ENCODE measurements at places on chromosomes 13 and 19.
A peak's percentile ranks its signal among the peaks of the same experiment; 100 is the strongest.

- DNase-seq, result no peak
Observed at GRCh38 chr19:45920458-45920857, 5.9 kb upstream of the NANOS2 start.

DNA sequence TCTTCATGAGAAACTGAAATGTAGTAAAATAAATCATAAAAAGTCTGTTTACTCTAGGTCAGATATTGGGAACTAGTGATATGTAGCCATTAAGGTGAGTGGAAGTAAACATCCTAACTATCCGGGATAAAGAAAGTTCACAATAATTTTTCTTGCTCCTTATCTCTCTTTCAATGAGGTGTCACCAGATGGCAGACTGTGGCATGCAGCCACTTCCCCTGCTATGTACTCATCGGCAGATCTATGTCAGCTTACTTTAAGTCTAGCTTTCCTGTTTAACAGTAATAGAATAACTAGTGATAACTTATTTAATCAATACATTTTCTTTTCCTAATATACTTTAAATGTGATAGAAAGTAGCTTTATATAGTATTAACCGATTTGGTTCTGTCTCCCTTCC lies 181.9 kb downstream of the NDFIP2 start:
- no peak for DNase-seq

GRCh38 chr19:3516675-3517207 lies 10.6 kb downstream of the FZR1 start:
- no peak for DNase-seq

DNA sequence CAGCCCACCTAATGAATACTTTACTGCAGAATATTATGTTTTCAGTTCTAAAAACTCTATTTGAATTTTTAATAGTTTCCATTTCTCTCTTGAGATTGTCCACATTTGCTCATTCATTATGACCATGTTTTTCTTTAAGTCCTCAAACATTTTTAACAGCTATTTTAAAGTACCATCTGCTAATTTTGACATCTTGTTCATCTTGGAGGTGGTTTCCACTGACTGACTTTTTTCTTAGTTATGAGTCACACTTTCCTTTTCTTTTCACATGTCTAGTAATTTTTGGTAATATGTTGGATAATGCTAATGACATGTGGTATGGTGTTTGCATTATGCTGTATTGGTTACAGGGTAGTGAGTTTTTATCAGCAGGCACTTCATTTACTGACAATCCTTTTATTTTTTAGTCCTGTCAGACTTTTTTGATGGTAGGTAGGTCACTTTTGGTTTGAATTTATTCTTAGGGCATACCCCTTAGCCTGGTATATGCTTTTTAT lies 15.4 kb upstream of the ESD start:
- DNase-seq, result no peak

DNA sequence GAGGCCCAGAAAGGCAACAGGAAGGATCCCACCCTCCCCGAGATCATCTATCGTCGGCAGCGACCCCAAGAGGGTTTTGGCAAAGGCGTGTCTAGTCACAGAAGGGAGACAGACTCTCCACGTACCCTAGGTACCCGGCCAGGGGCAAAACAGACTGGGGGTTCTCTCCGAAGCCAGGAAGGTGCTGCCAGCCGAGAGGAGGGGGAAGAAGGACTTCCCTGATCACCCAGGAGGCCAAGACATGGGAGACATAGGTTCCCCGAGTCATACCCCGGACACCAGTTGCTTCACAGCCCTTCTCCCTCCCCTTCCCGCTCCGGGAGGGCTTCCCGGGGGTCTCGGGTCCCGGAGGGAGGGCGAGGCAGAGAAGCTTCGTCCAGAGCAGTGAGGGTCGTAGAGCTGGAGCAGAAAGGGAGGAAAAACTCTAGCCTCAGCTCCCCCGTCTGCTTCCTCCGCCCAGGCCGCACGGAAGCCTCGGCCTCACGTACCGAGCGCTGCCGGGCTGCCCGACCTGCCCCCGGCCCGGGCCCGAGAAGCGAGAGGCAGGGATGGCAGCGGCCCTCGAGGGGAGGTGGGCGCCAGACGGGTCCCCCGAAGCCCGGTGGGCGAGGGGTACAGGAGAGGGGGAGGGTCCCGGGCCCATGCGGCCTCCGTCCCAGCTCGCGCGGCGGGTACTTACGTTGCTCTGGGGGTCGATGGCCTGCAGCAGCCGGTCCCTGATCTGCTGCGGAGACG lies 644 bp downstream of the MED26 start:
- peak; percentile 38 for DNase-seq

GRCh38 chr19:49830766-49831165 lies 12.7 kb downstream of the MED25 start:
- no peak for DNase-seq

DNA sequence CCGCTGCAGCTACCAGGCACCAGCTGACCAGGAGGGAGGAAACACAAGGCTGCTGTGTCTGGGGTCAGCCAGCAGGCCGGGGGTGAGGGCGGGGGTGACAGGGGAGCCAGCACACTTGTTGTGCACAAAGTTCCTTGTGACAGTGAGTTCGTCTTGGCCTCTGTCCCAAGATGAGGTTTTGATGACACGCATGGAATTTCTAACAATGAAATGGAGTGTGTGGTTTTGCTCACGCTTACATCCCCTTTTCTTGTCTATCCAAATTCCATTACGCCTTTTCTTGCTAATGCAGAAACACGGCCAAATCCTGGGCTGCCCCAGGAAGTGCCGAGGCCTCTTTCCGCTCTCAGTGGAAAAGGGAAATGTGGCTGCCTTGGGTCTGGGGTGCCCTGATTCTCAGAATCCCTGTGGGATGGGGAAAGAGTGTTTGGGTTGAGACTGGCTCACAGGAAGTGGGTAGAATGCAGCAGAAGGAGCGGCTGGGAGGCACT lies 73.8 kb downstream of the GADD45B start:
- peak; percentile 38 for DNase-seq

- DNase-seq, result peak; percentile 27
Observed at GRCh38 chr13:48950501-48950875, 25.2 kb upstream of the FNDC3A start.

DNA sequence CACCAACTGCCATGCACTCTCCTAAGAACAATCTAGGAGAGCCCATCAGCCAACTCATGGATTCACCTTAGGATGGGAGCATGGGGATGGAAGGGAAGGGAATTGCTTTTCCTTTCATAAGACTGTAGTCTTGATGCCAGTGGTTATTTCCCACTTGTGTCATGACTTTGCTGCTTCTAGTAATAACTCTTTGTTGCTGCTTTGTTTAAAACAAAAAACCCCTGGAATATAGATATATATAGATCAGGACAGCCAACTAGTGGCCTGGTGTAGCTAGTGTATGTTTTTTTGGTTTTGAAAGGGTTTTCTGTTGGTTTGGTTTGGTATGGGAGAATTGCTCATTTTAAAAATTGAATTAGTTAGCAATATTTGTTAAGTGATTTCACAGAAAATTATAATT lies 39.3 kb upstream of the KCTD4 start:
- DNase-seq, result no peak

- peak; percentile 57 for DNase-seq
Observed at GRCh38 chr19:33293255-33294057, 8.9 kb downstream of the CEBPA start.

DNA sequence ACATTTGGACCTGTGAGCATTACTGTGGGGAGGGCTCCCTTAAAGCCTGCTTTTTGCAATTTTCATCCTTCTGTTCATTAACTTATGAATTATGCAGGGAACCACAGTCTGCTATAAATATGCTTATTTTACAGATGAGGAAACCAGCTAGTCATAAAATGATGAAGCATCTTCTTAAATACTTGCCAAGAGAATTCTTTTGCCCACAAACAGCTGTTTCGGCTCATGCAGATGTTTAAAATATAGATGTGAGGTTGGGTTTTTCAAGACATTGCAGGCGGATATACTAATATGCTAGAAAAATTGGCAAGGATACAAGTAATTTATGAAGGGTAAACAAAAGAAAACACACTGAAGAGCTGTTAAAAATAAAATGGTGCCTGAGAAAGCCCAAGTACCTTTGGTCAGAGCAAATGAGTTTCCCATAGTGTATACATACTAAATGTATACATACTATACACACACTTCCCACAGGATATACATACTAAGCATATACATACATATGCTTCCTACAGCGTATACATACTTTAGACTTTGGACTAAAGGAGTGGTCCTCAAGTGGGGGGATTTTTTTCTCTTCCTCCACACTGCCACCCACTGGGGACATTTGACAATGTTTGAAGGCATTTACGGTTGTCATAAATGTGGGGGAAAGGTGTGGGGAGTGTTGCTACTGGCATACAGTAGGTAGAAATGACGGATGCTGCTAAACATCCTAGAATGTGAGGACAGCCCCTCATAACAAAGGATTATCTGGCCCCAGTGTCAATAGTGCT lies 164.9 kb upstream of the CSNK1A1L start:
- DNase-seq, result no peak

DNA sequence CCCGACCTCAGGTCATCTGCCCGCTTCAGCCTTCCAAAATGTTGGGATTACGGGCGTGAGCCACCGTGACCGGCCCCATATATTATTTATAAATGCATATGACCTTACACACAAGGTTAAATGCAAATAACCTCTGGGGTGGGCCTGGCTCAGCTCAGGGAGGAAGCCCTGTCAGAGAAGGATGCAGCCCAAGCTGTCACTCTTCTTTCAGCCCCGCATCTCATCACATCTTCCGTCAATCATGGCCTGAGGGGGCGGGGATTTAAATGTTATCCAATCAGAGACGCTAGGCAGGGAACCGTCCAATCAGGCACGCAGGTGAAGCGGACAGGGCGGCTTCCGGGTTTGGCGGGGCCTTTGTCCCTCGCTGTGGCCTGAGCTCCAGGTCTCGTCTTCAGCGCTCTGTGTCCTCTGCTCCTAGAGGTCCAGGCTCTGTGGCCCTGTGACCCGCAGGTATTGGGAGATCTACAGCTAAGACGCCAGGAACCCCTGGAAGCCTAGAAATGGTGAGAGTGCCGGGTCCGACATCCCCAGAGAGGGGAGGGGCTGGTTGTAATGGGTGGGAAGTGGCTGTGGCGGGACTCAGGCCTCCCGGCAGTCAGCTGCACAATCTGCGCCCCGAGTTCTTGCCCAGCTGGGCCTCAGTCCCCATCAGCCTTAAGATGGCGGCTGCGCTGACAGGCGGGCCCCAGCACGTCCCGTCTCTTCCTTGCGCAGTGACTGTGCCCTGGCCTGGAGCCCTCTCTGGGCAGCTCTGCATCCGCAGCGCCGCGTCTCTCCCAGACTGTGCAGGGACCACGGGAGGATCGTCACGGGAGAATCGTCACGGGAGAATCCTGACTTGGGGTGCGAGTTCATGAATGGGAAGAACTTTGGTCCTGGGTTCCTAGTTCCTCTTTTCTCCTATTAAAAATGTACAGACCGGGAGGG lies at the start of gene ZNF430:
Gene ZNF430 (plus strand): TSS at position 360 of the 930 bp plus-strand sequence. CDS start 144 bp downstream, at position 504.
- peak; percentile 98 for DNase-seq

DNA sequence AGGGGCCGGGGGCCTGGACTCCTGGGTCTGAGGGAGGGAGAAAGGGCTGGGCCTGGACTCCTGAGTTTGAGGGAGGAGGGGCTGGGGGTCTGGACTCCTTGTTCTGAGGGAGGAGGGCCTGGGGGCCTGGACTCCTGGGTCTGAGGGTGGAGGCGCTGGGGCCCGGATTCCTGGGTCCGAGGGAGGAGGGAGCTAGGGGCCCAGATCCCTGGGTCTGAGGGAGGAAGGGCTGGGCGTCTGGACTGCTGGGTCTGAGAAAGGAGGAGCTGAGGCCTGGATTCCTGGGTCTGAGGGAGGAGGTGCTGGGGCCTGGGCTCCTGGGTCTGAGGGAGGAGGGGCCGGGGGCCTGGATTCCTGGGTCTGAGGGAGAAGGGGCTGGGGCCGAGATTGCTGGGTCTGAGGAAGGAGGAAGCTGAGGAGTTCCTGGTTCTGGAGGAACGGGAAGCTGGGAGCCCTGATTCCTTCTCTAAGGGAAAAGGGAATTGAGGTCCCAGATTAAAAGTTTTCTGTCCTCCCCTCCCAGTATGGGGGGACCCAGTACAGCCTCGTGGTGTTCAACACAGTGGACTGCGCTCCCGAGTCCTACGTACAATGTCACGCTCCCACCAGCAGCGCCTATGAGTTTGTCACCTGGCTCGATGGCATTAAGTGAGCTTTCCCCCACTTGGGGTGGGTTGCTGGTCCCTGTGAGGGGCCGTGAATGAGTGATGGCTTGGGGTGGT lies 721 bp downstream of the MED25 start:
- peak; percentile 33 for DNase-seq

GRCh38 chr13:112761701-112762689 lies 72.2 kb downstream of the ATP11A start:
- no peak for DNase-seq

DNA sequence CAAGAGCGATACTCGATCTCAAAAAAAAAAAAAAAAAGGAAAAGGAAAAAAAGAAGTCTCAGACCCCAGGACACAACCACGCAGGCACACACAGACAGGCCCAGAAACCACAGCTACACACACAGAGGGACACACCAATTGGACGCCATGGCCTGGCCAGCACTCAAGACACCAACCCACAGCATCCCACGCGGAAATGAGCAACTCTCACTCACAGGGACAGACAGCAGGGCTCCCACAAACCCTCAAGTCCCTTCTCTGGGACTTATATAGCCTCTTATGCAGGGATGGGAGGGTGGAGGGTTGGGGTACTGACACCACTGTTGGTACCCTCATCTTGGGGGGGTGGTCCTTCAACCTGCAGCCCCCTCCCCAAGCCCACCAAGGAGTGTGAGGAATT lies 5.9 kb downstream of the NOTCH3 start:
- DNase-seq, result no peak

GRCh38 chr19:38023671-38024541 lies 116.9 kb downstream of the SIPA1L3 start:
- DNase-seq, result no peak

DNA sequence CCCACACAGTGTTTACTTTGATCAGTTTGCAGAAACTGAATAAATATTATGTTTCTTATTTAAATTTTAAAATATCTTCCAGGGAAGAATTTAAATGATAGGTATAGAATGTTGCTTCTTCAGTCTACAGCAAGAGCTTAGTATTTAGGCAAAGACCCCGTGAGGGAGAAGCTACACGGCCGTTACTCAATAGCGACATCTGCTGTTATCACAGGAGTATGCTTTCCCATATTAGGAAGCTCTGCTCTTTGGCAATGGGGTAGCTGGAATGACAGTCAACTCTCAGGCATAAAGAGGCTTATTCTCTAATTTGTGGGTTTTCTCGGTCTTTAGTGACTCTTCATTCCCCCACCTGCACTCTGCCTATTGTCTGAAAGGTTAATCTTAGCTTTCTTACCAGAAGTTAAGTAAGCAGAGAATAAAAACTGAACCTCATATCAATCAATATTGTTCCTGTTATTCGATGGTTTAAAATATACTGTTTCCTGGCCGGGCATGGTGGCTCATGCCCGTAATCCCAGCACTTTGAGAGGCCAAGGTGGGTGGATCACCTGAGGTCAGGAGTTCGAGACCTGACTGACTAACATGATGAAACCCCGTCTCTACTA lies 13.2 kb upstream of the LHFPL6 start:
- DNase-seq, result peak; percentile 91

- DNase-seq, result no peak
Observed at GRCh38 chr13:106774621-106775020, 206.7 kb upstream of the ARGLU1 start.

DNA sequence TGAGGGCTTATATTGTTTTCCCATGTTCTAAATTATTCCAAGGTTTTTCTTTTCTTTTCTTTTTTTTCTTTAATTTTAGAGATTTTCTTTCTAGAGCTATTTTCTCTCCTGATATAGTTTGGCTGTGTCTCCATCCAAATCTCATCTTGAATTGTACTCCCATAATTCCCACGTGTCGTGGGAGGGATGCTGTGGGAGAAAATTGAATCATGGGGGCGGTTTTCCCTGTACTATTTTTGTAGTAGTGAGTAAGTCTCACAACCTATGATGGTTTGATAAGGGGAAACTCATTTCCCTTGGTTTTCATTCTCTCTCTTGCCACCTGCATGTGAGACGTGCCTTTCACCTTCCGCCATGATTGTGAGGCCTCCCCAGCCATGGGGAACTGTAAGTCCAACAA lies 1906.4 kb upstream of the PRR20A start:
- no peak for DNase-seq

- DNase-seq, result peak; percentile 67
Observed at GRCh38 chr13:44884076-44884729, 105.1 kb downstream of the NUFIP1 start.

Data from adipocyte (in vitro differentiated cells).